Germinal center (tissue), 1 donor: ENCODE measurements at places on chromosomes 7 and 10.

DNA sequence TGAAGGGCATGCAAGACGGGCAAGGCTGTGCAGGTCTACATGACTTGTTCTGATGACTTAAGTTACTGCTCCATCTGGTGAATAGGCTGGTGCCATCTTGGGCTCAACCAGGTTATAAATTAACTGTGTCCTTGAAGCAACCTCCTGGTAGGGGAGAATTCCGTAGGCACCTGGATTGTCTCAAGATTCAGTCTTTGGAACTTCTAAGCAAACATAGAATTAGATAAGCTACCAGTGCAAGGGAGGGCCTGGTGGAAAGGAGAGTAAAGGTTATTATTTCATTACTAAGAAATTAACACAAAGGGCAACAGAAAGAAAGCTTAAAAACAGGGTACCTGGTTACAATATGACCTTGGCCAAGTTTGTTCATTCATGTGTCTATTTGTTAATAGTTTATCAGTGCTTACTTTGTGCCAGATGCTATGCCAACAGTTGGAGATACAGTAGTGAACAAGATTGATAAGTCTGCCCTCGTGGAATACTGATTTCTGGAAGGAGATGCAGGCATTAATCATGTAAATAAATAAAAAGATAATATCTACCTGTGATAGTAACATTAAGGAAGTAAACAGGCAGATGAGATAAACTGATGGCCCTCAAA is 107.0 kb upstream of the PALS2 start:
- no peak for DNase-seq

GRCh38 chr7:66152371-66153191 is 37.9 kb downstream of the CRCP start:
- DNase-seq, result no peak

DNA sequence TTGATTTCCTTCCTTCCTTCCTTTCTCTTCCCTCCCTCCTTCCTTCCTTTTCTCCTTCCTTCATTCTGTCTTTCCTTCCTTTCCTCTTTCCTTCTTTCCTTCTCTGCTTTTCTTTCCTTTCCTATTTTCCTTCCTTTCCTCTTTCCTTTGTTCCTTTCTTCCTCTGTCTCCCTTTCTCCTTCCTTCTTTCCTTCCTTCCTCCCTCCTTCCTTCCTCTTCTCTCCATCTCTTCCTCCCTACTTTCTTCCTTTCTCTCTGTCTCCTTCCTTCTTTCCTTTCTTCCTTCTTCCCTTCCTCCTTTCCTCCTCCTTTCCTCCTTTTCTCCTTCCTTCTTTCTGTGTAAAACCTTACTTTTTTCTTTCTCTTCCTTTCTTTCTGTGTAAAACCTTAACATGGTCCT is 32.3 kb upstream of the NPTX2 start:
- DNase-seq, result no peak

GRCh38 chr10:74981831-74982633 is 129.4 kb upstream of the SAMD8 start:
- DNase-seq, result no peak

- no peak for DNase-seq
Measured at GRCh38 chr7:142612237-142612881, 136.9 kb upstream of the PRSS1 start.

DNA sequence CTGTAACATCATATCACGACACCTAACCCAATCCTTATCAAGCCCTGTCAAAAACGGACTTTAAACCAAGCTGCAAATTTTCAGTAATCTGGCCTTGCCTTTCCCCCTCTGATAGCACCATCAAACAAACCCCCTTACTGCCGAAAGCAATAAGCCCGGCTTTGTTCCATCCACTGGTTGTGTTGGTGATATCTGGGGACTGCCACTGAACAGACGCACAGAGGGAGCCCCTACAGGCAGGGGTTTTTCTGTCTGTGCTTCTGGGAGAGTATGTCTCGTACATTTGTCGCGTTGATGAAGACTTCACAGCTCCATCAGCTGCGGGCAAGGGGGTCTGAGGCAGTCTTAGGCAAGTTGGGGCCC is 550 bp upstream of the PLAU start:
- DNase-seq, result no peak

GRCh38 chr10:34716958-34717357 is 98.1 kb downstream of the PARD3 start:
- DNase-seq, result no peak

GRCh38 chr10:58189269-58189668 is 78.4 kb downstream of the IPMK start:
- DNase-seq, result no peak

GRCh38 chr7:136555933-136556332 is 312.5 kb upstream of the CHRM2 start:
- DNase-seq, result no peak

- peak; percentile 22 for DNase-seq
Measured at GRCh38 chr7:138979226-138979979, 1.8 kb downstream of the KIAA1549 start.

DNA sequence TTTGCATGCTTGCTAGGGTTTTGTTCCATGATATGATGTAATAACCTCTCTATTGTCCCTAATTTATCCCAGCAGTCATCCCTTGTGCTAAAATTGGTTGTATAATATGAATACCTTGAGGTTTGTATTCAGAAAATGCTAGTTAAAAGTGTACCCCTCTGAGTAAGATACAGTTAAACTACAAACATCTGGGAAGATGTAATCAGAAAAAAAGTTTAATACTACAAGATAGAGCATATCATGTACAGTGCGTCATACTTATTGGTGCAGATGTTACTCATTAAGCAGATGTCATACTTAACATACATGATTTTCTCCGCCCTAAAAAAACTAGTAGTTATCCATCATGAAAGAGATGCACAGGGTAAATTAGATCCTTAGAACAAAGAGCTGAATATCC is 336.1 kb upstream of the KCND2 start:
- DNase-seq, result no peak

GRCh38 chr10:86048973-86049372 is 317.6 kb downstream of the GRID1 start:
- DNase-seq, result no peak

DNA sequence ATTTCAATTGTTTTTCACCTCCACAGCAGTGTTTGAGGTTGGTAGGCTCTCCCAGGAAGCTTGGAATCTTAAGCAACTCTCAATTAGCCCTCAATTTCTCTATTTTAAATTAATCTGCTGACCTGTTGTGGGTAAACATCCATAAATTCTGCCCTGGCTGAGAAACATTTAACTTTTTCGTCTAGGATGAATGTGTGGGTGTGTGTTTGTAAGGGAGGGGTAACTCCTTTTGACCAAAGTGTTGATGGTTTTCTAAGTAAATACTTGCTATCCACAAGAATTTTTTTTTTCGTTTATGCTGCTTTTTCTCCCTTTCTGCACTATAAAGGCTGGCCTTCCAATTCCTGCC is 973 bp downstream of the PPP3CB start:
- no peak for DNase-seq

DNA sequence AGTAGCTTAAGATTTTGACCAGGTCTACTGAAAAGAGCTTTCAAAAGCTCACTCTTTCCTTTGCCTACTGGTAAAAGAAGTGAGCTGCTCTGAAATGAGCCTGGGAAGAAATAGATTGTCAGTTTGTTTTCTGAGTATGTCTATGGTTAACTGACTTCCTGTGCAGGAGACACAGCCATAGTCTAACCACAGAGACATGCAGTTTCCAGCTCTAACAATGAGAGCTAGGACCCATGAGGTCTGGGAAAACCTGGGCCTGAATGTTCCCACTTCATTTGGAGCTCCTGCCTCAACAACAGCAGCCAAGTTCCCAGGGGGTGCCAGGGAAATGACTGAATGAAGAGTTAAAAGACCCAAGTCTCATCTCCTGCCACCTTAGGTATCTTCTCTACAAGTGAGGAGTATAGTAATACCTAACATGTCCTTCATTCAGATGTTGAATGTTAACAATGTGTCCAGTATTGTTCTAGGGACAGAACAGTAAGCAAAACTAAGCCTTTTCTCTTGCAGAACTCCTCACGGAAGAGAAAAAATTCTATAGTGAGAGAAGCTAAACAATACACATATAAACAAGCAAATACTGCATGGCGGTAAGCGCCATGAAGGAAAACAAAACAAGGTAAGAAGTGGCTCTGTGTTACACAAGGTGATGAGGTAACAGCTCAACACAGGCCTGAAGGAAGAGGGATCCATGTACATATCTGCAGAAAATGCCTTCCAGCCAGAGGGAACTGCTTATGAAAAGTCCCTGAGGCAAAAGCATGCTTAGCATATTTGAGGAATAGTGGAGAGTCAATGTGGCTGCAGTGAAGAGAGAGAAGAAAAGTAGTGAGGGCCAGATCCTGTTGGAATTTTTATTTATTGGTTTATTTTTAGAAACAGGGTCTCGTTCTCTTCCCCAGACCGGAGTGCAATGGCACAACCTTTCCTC is 26.4 kb upstream of the ANKRD1 start:
- DNase-seq, result no peak

GRCh38 chr10:98236862-98237261 is 31.1 kb downstream of the LOXL4 start:
- DNase-seq, result no peak

GRCh38 chr10:118735294-118735693 is 19.5 kb downstream of the CACUL1 start:
- DNase-seq, result no peak

DNA sequence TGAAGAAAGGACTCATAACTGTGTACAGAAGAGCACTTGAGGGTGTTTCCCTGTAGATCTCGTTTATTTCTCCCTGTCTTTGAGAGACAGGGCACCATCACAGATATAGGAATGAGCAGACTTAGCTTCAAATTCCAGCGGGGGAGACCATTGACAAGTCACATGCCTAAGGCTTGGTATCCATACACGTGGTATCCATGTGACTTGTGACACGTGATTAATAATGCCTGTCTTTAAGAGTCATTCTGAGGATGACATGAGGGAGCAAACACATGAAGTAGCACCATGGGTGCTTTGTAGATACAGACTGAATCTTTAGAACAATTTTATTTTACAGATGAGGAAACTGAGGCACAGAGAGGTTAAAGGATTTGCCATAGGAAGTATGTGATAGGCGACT is 292.3 kb downstream of the POU6F2 start:
- DNase-seq, result no peak

- DNase-seq, result peak; percentile 67
Measured at GRCh38 chr10:14184841-14185315, 145.8 kb downstream of the FRMD4A start.

DNA sequence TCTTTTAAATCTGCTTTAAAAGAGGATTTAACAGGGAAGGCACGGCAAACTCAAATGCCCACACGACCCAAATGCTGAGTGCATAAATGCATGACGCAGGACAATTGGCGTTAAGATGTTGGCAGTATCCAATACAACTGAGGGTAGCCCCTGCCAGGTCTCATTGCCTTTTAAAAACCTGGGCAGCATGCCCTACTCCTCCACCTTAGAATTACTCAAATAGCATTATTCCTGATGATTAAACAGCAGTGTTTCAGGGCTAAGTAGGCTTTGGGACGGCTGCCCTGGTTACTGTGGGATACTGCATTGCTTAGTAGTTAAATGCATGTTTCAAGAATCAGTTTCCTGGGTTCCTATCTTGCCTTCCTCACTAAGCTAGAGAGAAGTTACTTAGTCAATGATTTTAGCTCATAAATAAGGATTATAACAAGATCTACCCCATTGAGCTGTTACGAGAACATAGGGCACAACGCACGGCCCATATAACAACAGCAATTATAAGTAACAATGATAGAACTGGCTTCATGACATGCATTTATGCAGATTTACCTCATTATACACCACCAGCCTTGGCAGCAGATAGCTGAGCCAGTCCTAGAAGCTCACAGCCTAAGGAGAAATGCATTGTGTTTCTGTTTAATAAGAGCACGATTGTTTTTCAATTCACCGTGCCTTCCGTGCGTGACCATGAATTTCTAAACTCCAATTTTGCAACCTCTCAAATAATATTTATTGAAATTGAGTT is 7.9 kb downstream of the TUBAL3 start:
- DNase-seq, result no peak

- DNase-seq, result no peak
Measured at GRCh38 chr7:21946222-21946709, 567 bp upstream of the CDCA7L start.

- no peak for DNase-seq
Measured at GRCh38 chr7:1889556-1890181, 219.6 kb downstream of the ELFN1 start.

DNA sequence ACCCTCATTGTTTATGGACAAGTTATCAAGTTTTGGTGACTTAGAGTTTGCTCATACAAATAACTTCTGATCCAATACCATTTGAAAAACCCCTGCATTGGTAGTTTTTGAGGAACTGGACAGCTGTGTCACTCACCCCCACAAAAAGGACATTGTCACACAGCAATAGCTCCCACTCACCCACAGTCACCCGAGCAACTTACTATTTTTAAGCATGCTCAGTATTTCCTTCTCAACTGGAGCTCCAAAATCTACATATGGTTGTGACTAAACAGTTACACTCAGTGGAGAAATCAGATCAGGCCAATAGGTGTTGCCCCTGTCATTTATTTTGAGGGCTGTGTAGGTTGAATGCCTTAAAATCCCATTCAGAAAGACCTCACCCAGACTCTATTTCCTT is 165.2 kb upstream of the AUTS2 start:
- no peak for DNase-seq

DNA sequence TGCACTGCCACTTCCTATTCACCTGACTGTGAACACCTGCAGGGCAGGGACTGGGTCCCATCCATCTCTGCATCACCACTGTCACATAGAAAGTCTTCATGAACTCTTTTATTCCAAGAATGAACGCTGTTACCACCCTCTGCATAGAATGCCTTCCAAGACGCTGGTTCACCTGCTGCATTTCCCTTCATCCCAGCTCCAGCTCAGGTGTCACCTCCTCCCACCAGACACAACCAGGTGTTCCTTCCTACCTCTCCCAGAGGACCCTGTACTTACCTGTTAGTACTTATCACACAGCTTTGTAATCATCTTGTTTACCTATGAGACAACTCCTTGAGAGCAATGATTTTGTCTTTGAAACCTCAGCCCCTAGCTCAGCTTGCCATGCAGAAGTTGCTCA is 31.1 kb downstream of the SORBS1 start:
- DNase-seq, result no peak

DNA sequence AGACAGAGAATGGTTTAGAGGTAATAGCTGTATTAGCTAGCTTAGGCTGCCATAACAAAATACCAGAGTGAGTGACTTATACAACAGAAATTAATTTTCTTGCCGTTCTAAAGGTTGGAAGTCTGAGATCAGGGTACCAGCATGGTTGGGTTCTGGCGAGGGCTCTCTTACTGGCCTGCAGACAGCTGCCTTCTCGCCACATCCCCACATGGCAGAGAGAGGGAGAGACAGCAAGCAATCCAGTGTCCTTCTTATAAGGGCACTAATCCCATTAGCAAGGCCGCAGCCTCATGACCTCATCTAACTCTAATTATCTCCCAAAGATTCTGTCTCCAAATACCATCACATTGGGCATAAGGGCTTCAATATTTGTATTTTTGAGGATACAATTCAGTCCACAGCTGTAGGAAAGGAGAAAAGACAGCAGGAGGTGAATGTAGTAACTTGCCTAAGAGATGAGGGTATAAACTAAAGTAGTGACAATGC is 3.6 kb upstream of the STAM start:
- no peak for DNase-seq

GRCh38 chr7:45035893-45036292 is 35.9 kb downstream of the CCM2 start:
- DNase-seq, result no peak

- DNase-seq, result no peak
Measured at GRCh38 chr10:121325490-121326231, 272.6 kb downstream of the FGFR2 start.
